T-helper 17 cell (primary cell): ENCODE measurements at places on chromosomes 5 and 9. TPM values are rescaled to one million over a fixed set of nuclear protein-coding genes. Genes with fewer than 3 reads are reported as not detected.

- DNase-seq: no peak
Measured at GRCh38 chr5:112681481-112681908, 56.2 kb upstream of the APC start.

DNA sequence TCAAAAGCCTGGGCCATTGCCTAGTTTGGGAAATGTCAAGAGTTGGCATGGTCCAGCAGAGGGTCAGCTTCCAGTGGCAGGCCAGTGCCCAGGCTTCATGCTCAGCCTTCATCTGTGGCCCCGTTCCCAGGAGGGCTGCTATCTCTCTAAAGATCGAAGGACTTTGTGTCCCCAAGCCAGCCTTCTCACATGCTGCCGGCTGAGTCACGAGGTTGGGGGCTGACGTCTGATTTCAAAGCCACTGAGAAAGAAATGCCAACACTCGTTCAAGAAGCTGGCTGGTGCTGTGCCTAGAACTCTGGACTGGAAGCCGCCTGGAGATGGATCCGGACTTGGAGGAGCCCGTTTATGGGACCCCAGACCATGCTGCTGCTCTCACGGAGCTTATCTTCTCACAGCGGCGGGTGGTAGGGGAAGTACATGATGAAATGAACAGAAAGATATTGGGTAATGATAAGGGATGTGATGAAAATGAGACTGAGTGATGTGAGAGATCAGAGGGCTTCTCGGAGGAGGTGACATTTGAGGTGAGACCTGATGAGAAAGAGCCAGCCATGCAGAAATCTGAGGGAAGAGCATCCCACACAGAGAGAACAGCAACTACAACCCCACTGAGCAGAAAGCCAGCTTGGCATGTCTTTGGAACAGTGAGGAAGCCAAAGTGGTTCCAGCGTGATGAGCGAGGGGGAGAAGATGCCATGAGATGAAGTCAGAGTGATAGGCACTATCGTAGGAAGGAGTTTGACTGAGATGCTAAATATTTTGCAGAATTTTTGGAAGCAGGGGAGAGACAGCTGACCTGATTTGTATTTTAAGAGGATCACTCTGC, 54.9 kb upstream of the BOD1 start:
- no peak for DNase-seq

DNA sequence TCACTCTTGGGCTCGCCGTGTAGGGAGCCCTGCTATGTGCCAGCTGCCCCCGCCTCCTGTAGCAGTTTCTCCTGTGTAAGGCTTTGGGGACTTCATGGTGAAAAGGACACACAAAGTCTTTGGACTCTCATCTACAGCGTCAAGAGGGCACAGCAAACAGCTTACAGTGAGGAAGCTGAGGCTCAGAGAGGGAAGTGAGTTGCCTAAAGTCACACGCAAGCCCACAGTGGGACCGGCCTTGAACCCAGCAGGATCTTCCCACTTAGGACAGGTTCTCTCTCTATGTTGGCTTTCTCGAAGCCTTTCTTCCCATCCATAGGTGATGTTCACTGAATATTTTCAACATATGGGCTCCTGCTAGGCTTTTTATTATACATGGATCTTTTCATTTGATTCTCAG, 9.8 kb upstream of the PRRX2 start:
- no peak for DNase-seq

The CDH9 gene
- not detected for total RNA-seq

GRCh38 chr5:14174230-14174636, 31.1 kb downstream of the TRIO start:
- no peak for DNase-seq

The OR1J4 gene
- total RNA-seq: 0.50 TPM

The ADGRV1 gene
- total RNA-seq: 0.44 TPM

DNA sequence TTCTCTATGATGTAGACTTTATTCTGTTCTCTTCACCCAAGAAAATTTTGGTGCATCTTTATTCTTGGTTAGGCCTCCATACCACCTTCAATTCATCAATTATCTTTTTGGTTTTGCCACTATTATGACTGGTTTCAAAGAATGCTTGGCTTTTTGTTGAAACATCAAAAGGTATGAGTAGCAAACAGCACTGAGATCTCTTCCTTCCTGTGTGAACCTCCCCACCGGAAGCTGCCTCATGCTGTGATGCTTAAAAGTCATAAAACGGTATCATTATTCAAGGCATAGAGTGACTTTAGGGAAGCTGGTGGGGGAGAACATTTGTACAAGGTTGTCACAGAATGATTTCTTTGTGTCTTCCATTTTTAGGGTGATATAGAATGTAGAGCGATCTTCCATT, 70.6 kb downstream of the IQGAP2 start:
- DNase-seq: peak; percentile 37

The PALM2AKAP2 gene
- not detected for total RNA-seq

DNA sequence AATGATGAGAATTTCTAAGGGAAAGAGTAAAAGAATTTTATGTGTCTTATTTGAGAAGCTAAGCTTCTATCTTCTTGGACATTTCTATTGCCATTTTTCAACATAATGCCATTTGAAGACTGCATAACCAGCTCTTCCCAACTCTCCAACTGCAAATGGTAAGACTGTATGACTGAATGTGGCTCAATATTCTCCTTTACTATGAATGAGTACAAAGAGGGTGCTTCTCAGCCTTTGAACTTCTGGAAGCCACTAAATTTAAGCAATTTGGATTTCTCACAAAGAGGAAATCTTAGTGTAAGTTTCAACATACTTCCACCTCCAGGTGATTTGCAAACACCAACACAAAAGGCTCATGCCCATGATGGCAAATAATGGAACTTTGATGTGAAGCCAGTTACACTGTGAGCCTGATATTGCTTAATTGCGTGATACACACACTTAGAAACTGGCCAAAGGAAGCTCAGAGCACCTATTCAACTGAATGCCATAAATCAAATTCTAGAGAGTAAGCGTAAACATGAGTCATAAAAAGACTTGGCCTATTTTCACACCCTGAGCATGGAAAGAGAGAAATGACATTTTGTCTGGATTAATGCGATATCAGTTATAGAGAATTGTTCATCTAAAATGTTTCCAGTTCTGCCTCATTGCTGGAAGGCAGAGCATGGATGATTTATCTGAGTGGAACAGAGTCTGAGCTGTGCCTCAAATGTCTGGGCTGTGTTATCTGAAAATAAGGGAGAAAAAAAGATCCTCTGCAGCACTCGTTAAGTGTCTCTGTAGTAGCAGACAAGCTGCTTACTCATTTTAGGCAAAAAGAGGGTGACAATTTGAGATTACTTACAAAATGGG, 145.3 kb downstream of the PLK2 start:
- no peak for DNase-seq

DNA sequence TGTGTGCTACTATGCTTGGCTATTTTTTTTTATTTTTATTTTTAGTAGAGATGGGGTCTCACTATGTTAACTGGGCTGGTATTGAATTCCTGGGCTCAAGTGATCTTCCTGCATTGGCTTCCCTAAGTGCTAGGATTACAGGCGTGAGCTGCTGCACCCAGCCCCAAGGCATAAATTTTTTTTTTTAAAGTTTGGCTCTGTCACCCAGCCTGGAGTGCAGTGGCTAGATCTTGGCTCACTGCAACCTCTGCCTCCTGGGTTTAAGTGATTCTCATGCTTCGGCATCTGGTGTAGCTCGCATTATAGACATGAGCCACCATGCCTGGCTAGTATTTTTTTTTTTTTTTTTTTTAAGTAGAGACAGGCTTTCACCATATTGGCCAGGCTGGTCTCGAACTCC, 70.3 kb downstream of the RAB24 start:
- no peak for DNase-seq

DNA sequence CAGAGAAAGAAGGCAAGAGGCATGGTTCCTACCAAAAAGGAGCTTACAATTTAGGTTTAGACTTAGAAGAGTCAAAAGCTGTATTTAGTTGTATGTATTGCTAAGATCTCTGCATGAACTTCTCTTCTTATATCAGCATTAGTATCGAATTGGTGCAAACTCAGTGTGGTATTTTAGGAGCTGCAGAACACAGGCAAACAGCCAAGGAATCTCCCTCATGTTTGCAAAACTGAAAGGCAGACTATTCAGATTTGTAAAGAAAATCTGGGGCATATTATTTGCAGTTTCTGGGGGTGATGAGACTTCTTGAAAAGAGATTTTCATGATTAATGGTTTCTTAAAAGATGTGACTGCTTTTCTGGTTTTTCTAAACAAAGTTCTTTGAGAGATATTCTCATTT, 252.7 kb downstream of the CEMIP2 start:
- DNase-seq: no peak

GRCh38 chr9:20040991-20041696, 252.3 kb upstream of the SLC24A2 start:
- no peak for DNase-seq

The FCN2 gene
- total RNA-seq: not detected

DNA sequence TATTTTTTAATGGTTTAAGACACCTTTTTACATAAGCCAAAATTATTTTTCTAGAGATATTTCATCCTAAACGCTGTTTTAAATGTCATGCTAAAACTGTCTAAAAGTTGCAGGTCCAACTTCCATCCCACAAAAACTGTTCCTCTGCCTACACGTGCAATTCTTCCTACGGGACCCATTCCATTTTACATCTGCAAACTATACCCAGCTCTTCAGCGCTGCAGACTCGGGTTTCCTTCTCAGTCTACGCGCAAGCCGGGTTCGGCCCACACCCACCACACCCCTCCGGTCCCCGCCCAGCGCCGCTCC, 8.7 kb downstream of the RANBP6 start:
- DNase-seq: no peak

The RUSC2 gene
- 0.75 TPM for total RNA-seq

GRCh38 chr5:143495821-143496275, 92.4 kb upstream of the NR3C1 start:
- DNase-seq: no peak

- DNase-seq: no peak
Measured at GRCh38 chr9:90641884-90642487, 638 bp downstream of the DIRAS2 start.

The LCN9 gene
- not detected for total RNA-seq

- DNase-seq: no peak
Measured at GRCh38 chr5:16385516-16386090, 80.0 kb downstream of the ZNF622 start.

DNA sequence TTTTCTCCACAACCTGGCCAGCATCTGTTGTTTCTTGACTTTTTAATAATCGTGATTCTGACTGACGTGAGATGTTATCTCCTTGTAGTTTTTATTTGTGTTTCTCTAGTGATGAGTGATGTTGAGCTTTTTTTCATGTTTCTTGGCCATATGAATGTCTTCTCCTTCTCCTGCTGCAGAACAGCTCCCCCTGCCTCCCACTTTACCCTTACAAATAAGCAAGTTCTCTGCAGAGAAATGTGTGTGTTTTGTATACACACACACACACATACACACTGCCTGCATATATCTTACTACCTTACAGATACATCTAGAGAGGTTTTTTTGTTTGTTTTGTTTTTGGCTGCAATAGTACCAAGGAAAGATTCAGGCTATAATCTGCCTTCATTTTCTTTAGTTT, 88.7 kb upstream of the PHF24 start:
- DNase-seq: no peak

The GRM6 gene
- total RNA-seq: not detected

GRCh38 chr5:1246711-1247431, 21.7 kb downstream of the SLC6A18 start:
- DNase-seq: no peak

GRCh38 chr9:113148781-113149510, 1.9 kb upstream of the SLC31A2 start:
- DNase-seq: no peak

DNA sequence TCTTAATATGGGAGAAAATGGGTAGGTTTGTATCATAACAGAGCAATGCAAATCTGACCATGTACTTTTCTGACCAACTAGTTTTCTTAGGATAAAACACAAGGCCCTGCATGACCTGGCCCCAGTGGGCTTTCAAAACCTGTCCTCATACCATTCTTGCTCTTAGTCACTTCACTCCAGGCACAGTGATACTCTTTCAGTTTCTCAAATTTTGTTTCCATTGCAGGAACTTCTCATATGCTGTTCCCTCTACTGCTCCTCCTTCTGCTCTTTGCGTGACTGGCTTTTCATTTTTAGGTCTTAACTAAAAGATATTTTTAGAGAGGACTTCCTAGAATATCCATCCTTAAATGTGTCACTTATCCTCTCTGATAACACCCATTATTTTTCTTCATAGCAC, 112.4 kb downstream of the INIP start:
- no peak for DNase-seq

- no peak for DNase-seq
Measured at GRCh38 chr5:72185496-72186329, 78.4 kb downstream of the MAP1B start.

DNA sequence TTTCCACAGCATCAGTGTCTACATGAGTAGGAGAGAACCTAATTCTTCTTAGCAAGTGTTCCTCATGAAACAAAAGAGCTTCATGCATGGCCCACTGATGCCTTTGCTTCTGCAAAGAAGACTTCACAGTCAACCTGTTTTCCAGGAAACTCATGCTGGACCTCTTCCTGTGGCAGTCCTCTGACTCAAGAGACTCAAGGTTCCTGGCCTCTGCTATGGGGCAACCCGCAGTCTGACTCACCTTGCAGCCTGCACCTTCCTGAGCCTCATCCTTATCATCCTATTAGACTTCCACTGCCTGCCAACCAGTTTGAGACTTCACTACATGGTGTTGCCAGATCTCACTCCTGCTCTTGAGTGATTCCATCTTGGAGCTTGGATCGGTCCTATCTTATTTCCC, 17.6 kb upstream of the AGGF1 start:
- DNase-seq: no peak

GRCh38 chr9:72048850-72049249, 11.6 kb downstream of the C9orf57 start:
- DNase-seq: no peak

GRCh38 chr9:1604942-1605560, 410.1 kb upstream of the SMARCA2 start:
- no peak for DNase-seq

DNA sequence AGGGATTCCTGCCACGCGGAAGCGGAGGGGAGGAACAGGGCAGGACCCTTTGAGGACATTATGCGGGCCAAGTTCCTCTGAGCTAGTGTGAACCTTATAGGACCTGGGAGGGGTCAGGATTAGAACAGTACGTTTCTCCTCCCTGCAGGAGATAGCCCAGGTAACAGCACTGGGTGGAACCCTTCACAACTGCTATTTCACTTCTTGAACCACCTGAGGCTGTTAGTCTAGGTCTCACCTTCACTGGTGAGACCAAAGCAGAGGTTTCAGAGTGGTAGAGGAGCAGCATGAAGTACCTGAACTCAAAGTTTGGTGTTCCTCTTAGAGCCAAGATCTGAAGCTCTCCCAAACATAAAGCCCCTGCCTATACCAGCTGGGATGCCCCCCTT, 832 bp downstream of the EIF4EBP3 start:
- DNase-seq: no peak

The TMEM252 gene
- total RNA-seq: not detected

- DNase-seq: no peak
Measured at GRCh38 chr5:126015235-126016181, 407.7 kb upstream of the GRAMD2B start.

The FOXD4L5 gene
- 0.13 TPM for total RNA-seq

- DNase-seq: no peak
Measured at GRCh38 chr9:3939820-3940219, 360.0 kb downstream of the GLIS3 start.

GRCh38 chr5:647727-648126, 35.6 kb downstream of the CEP72 start:
- no peak for DNase-seq
